Inflammatory macrophage treated with lipopolysaccharide for 1 hour (primary cell): ENCODE measurements at places on chromosomes 4 and X.

- no peak for DNase-seq
These were observed 141.3 kb downstream of the LDB2 start for GRCh38 chr4:16757080-16757521.

DNA sequence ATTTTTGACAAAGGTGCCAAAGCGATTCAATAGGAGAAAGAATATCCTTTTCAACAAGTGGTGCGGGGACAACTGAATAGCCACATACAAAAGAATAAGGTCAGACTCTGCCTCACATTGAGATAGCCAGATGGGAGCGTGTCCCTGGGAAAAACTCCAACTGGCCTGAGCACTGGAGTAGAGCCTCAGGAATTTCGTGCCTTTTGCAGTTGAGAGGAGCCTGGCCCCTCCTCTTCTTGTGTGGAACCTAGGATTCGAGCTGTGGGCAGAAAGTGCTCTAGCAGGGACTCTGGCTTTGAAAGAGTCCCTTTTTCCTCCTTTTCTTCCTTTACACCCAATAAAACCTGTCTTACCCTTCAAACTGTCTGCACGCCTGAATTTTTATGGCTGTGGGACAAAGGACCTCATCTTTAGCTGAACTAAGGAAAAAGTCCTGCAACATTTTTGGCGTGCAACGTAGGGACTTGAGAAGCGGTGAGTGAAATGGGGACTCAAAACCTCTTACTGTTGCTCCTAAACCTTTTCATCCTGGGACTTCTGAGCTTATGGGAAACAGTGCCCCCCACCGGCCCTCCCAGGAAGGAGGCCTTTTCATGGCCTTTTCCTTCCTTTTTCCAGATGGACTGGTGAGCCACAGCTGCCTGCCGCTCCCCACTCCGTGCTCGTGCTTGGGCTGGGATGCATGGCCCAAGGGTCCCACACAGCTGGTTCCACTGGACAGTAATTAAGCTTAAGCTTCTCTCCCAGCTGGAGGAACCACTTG, 68.6 kb downstream of the BMP15 start:
- no peak for DNase-seq

- no peak for DNase-seq
These were observed 98.0 kb downstream of the TBL1X start for GRCh38 chrX:9562851-9563250.

- no peak for DNase-seq
These were observed 2.8 kb downstream of the DCTD start for GRCh38 chr4:182914357-182914756.

GRCh38 chr4:169263791-169264392, 6.9 kb downstream of the SH3RF1 start:
- DNase-seq: no peak
